ENCODE measurements at places on chromosomes 6 and 20. TPM values are rescaled to one million over a fixed set of nuclear protein-coding genes. Genes with fewer than 3 reads are reported as not detected.

TPX2 gene
- 0.56 TPM for polyA plus RNA-seq

IL17F gene
- polyA plus RNA-seq = not detected

ULBP1 gene
- 0.22 TPM for polyA plus RNA-seq

GJA10 gene
- polyA plus RNA-seq = not detected

SPATA25 gene
- 2.7 TPM for polyA plus RNA-seq

HEY2 gene
- polyA plus RNA-seq = 3.3 TPM

CCN6 gene
- polyA plus RNA-seq = not detected

APMAP gene
- 52.2 TPM for polyA plus RNA-seq

EBF4 gene
- polyA plus RNA-seq = 4.3 TPM

APCDD1L gene
- 0.22 TPM for polyA plus RNA-seq

CRISP2 gene
- not detected for polyA plus RNA-seq

THBS2 gene
- 2.6 TPM for polyA plus RNA-seq

LGSN gene
- polyA plus RNA-seq = 0.01 TPM

TRIM38 gene
- 1.5 TPM for polyA plus RNA-seq

SLC52A3 gene
- 1.0 TPM for polyA plus RNA-seq

ARMC12 gene
- polyA plus RNA-seq = 0.71 TPM

VNN1 gene
- polyA plus RNA-seq = 2.8 TPM
